ENCODE measurements at places on chromosomes 3 and 15.

GRCh38 chr3:31562525-31562924, 29.8 kb downstream of the STT3B start:
- peaks cover 30% of the 10 kb centered on the region for H3K36me3 ChIP-seq
- H3K4me3 ChIP-seq: no peak overlapping the region
- DNase-seq: no peak
- no peak overlapping the region for H3K27ac ChIP-seq
- H3K4me1 ChIP-seq: peaks cover 29% of the 10 kb centered on the region

DNA sequence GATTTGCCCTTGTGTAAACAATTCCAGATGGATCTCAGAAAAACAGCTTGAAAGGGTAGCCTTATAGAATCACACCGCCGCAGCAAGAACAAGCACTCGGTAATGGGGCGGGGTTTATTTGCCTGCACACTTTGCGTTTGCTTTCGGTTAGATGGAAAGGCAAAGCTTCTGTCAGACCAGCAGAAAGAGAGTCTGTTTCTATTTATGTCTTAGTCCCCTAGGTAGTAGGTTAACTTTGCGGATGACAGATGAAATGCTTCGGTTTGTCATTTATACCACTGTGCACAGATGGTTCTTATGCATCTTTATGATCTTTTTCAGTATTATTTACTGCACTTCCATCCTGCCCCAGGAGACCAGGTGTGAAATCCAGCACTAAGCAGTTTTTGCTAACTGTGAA, 62.2 kb downstream of the PYDC2 start:
- no peak overlapping the region for H3K4me3 ChIP-seq
- no peak overlapping the region for H3K27ac ChIP-seq
- H3K27me3 ChIP-seq: no peaks in the 10 kb centered on the region
- H3K4me1 ChIP-seq: no peaks in the 10 kb centered on the region

GRCh38 chr3:149655826-149656574, 1.8 kb downstream of the WWTR1 start:
- peak overlapping the region; percentile 92 for H3K4me3 ChIP-seq
- H3K27ac ChIP-seq: peak overlapping the region; percentile 100

DNA sequence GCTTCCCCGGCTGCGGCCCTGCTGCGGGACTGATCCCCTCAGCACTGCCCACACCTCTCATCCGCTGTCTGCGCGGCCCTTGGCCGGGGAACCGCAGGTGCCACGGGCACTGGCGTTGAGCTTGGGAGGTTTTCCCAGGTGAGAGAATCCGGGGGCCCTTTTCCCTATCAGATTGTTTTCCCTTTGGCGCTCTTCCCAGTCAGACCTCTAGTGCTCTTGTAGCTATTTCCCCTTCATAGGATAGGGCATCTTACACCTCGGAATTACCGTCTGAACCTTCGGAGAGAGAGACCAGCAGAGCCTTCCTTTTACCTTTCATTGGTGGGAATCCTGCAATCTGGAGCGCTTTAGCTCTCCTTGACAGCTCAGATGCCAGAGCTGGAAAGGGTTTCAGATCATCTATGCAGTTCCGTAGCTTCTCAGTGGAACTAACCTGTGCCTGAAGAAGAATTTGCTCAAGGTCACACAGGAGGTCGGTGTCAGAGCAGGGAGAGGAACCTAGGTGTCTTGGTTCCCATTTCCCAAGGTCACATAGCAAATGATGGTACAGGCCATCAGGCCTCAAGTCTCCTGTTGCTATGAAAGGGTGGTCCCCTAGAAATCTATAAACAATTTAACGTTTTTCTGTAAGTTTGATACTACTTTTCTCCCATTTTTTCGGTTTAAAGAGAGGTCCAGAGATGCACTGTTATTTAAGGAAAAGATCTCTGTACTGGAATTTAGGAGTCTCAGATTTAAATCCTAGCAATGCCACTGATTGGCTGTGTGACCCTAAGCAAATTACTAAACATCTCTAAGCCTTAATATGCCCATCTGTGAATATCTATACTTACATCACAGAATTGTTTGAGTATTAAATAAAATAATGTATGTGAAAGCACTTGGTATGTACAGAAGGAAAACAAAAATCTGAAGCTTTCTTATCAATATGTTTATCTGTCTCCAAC, 916 bp downstream of the IDH3A start:
- peak; percentile 53 for DNase-seq
- H3K27me3 ChIP-seq: no peaks in the 10 kb centered on the region
- H3K36me3 ChIP-seq: no peaks in the 10 kb centered on the region

- H3K27me3 ChIP-seq: peaks cover 12% of the 10 kb centered on the region
- H3K4me1 ChIP-seq: peaks cover 4% of the 10 kb centered on the region
- DNase-seq: no peak
- H3K27ac ChIP-seq: no peak overlapping the region
- H3K4me3 ChIP-seq: no peak overlapping the region
- no peaks in the 10 kb centered on the region for H3K36me3 ChIP-seq
Observed at GRCh38 chr15:100663915-100664281, 61.5 kb downstream of the ASB7 start.

DNA sequence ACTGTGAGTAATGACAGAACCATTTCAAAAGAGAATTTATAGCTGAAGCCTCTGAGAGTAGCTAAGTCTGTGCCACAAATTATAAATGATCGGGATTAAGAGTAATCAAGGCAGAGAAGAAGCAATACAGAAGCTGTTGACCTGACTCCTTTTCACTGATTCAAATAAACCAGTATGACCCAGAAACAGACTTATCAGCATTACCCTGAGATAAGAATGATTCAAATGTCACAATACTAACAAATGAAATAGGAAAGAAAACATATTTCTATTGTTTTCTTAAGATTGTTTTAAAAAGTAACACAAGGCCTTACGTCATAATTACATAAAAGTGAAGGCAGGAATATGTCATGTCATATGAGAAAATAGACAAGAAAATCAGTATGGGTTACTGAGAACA, 1534.6 kb downstream of the SI start:
- no peaks in the 10 kb centered on the region for H3K36me3 ChIP-seq
- no peaks in the 10 kb centered on the region for H3K27me3 ChIP-seq
- H3K4me1 ChIP-seq: peaks cover 8% of the 10 kb centered on the region
- DNase-seq: no peak
- no peak overlapping the region for H3K27ac ChIP-seq

- H3K27ac ChIP-seq: no peak overlapping the region
- DNase-seq: no peak
- peaks cover under 1% of the 10 kb centered on the region for H3K4me1 ChIP-seq
- no peak overlapping the region for H3K4me3 ChIP-seq
- H3K27me3 ChIP-seq: no peaks in the 10 kb centered on the region
Observed at GRCh38 chr3:107411056-107411455, 33.8 kb downstream of the CCDC54 start.

- no peak overlapping the region for H3K4me3 ChIP-seq
- H3K27me3 ChIP-seq: no peaks in the 10 kb centered on the region
- H3K27ac ChIP-seq: no peak overlapping the region
- no peak for DNase-seq
- peaks cover 9% of the 10 kb centered on the region for H3K4me1 ChIP-seq
- H3K36me3 ChIP-seq: peaks cover 3% of the 10 kb centered on the region
Observed at GRCh38 chr3:64003589-64003988, 19.7 kb downstream of the PSMD6 start.

GRCh38 chr3:49122451-49122850, 1.8 kb upstream of the USP19 start:
- peak overlapping the region; percentile 89 for H3K27ac ChIP-seq
- H3K27me3 ChIP-seq: no peaks in the 10 kb centered on the region
- peaks cover 11% of the 10 kb centered on the region for H3K4me1 ChIP-seq
- no peak for DNase-seq
- peak overlapping the region; percentile 39 for H3K4me3 ChIP-seq
- H3K36me3 ChIP-seq: peaks cover 14% of the 10 kb centered on the region

- no peaks in the 10 kb centered on the region for H3K27me3 ChIP-seq
- H3K36me3 ChIP-seq: no peaks in the 10 kb centered on the region
- H3K4me1 ChIP-seq: peaks cover 4% of the 10 kb centered on the region
- DNase-seq: no peak
- H3K4me3 ChIP-seq: no peak overlapping the region
- H3K27ac ChIP-seq: no peak overlapping the region
Observed at GRCh38 chr3:12452361-12453330, 31.6 kb upstream of the TSEN2 start.

DNA sequence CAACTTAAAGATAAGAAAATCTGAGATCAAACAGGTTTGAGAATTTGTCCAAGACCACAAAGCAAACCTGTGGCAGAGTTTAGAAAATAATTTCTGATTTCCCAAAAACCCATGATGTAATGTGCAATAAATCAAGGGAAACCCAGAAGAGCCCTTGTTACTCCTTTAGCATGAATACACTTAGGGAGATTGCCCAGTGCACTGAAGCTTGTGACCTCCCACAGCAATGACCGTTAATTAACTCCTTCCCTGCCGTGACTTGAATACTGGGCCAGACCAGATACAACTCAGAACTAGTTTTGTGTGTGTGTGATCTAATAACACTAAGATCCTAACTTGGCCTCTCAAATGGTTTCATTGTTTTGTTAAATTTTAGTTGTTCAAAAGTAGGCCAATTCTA, 2.5 kb downstream of the PRKAR2A start:
- H3K27ac ChIP-seq: no peak overlapping the region
- H3K4me3 ChIP-seq: peak overlapping the region; percentile 6
- peaks cover 6% of the 10 kb centered on the region for H3K36me3 ChIP-seq
- H3K4me1 ChIP-seq: peaks cover 17% of the 10 kb centered on the region

GRCh38 chr3:149454746-149455145, 19.8 kb upstream of the TM4SF4 start:
- H3K4me3 ChIP-seq: no peak overlapping the region
- no peaks in the 10 kb centered on the region for H3K27me3 ChIP-seq
- DNase-seq: no peak

- no peaks in the 10 kb centered on the region for H3K27me3 ChIP-seq
- peaks cover 16% of the 10 kb centered on the region for H3K4me1 ChIP-seq
- no peak overlapping the region for H3K4me3 ChIP-seq
- peaks cover 32% of the 10 kb centered on the region for H3K36me3 ChIP-seq
- DNase-seq: no peak
- H3K27ac ChIP-seq: no peak overlapping the region
Observed at GRCh38 chr3:121663171-121663847, 2.6 kb upstream of the HCLS1 start.

- no peak for DNase-seq
- peaks cover 25% of the 10 kb centered on the region for H3K4me1 ChIP-seq
- no peak overlapping the region for H3K4me3 ChIP-seq
- no peaks in the 10 kb centered on the region for H3K36me3 ChIP-seq
- H3K27me3 ChIP-seq: no peaks in the 10 kb centered on the region
Observed at GRCh38 chr15:71355268-71355667, 240.0 kb downstream of the THSD4 start.
